ENCODE measurements at places on chromosomes 6 and 20.

GRCh38 chr6:52063584-52064344 is 23.6 kb downstream of the PKHD1 start:
- no peak for DNase-seq

DNA sequence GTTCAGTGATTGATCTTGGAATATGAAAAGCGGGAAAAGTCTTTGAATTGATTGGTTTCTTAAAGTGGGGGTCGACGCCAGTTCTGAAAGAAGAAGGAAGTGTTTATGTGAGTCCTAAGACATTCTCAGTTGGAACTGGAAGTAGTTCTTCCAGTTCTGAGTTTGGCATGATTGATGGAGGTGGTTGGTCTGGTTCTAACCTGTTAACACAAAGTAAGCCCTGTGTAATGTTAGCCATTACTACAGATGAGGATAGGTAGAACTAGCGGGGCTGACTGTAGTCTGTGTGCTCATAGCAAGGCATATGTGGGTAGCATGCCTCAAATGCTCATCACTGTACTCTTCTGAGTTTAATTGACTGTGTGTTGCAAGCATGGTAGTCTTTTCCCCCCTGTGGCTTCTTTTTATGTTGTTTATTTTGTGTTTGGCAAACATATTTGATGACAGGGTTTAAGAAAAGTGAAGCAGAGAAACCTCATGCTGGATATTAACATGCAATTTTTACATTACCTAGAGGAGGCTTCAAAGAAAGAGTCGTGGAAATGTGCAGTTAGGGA is 24.9 kb downstream of the CITED2 start:
- no peak for DNase-seq

DNA sequence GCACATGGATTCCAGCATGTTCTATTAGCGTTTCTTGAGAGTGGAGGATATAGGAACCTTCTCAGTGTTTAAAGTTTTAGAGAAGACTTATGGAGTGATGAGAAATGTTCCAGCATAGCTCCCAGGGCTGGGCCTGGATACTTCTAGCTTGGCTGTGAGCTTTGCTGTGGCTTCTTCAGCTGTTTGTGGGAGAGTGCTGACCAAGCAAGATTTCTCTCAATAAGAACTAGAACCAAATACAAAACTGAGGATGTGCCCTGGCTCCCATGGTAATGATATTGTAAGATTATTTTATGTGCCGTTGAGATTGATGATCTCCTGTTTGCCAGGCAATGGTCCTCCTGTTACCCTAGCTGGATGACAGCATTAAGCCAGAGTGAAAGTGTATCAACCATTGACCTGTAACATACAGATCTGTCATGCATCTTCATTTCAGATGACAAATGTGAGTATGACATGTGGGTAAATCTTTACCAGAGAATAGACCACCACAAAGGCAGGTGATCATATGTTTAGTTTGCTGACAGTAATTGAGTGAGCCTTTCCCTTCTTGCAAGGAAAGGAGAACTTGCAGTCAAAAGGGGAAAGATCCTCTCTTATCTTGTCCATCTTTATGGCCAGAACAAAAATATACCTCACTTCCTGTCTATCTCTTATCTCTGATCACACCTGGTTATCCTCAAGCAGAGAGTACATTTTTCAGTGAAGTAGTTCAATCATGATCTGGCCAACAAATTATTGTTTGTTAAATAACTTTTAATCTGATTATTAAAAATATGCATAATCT is 180.1 kb downstream of the SLC24A3 start:
- no peak for DNase-seq

DNA sequence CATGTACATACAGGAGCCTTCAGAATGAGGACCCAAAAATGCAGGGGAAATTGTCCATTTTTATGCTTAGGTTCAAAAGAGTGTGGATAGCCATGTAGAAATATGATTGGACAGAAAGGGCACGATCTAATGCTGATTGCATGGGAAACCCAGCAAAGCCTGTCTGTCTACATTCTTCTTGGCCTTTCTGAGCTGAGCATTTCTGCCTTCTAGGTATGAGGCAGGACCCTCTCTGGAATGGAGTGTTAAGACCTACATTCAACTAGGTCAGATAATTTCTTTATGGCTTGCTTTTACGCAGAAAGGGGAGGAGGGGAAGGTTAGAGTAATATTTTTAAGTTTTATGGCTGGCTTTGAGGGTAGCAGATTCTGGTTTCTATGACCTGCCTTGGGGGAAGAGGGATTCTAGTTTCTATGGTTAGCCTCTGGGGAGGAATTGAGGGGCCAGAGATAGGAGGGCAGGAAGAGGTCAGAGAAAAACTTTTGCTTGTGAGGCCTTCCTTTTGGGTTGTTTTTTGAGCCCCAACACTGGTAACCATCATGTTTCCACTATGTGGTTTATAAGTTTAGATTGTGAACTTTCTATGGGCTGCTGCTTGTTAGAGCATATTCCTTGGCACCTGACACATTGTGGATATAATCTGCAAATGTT is 63.5 kb downstream of the LYRM2 start:
- no peak for DNase-seq

DNA sequence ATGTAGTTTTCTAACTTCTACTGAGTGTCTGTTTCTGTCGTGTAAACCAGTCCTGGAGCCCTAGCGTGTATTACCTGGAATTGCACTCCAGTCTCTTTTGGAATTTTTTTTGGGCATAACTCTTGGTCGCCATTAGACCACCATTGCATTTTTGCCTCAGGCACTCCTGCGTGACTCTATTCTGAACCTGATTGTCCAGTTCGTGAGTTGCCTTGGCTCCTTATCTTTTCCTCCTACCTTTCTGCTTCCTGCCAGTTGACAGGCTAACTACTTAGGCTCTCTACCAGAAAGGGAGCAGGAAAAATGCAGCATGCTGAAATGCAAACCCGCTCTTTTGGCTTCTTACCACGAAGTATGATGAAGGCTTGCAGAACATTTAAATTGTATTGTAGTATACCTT is 490.9 kb upstream of the SOX4 start:
- DNase-seq = no peak

- DNase-seq = no peak
Measured at GRCh38 chr6:53066874-53067706, 1.9 kb downstream of the FBXO9 start.

GRCh38 chr6:139754898-139755775 is 380.7 kb upstream of the CITED2 start:
- DNase-seq = no peak

DNA sequence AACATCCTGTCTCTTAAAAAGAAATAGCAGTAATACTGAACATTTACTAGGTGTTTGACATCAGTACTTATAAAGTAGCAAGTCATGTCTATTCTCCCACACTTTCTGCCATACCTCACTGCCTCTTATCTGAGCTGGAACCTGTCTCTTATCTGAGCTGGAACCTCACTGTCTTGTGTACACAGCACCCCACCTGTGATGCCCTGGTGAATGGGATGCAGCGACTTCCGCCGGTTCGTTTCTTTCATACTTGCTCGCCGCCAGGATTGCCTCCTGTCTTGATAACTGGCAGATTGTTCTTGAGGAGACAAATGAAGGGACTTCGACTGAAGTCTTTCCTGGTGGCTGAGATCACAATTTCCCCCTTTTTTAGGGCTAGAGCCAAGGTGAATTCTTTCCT is 2.9 kb downstream of the DSN1 start:
- DNase-seq = no peak

All from progenitor cell of endocrine pancreas (in vitro differentiated cells).